ENCODE measurements at places on chromosomes 3 and 15. TPM values are rescaled to one million over a fixed set of nuclear protein-coding genes. Genes with fewer than 3 reads are reported as not detected.

DNA sequence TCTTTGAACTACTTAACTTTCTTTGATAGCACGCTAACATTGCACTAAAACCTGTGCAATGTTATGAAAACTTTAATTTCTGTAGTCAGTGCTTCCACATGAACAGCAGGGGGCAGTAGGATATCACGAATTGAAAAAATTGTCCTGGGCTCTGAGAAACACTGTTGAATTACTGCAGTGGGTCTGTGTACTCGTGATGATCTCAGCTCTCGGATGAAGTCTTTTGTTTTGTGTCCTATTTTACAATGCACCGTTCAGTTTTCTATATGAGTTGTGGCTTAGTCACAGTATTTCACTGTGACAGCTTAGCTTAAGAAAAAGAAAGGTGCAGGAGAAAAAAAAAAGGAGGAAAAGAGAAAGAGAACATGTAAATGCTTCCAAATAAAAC is 141.3 kb upstream of the CCDC54 start:
- H3K4me3 ChIP-seq, result peak overlapping the region; percentile 32
- H3K36me3 ChIP-seq, result no peaks in the 10 kb centered on the region
- no peaks in the 10 kb centered on the region for H3K27me3 ChIP-seq
- peak; percentile 66 for DNase-seq

GRCh38 chr15:91855684-91856489 is 2.4 kb downstream of the SLCO3A1 start:
- peak overlapping the region; percentile 54 for H3K27ac ChIP-seq
- H3K4me1 ChIP-seq, result peaks cover 82% of the 10 kb centered on the region
- H3K36me3 ChIP-seq, result no peaks in the 10 kb centered on the region
- H3K4me3 ChIP-seq, result peak overlapping the region; percentile 7

DNA sequence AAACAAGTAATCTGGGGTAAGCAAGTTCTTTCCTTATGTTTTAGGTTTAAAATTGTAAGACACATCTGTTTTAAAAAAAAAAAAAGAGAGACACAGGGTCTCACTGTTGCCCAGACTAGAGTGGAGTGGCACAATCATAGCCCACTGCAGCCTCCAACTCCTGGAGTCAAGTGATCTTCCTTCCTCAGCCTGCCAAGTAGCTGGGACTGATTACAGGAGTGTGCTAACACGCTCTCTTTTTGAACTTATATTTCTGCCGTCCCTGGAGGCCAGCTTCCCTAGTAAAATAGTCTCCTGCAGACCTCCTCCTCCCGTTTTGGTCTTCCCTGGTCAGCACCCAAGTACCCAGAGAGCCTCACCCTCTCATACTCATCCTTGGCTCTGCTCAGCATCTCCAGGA is 35.5 kb downstream of the DCP1A start:
- H3K27ac ChIP-seq, result no peak overlapping the region
- H3K27me3 ChIP-seq, result no peaks in the 10 kb centered on the region
- H3K36me3 ChIP-seq, result peaks cover 40% of the 10 kb centered on the region
- H3K4me1 ChIP-seq, result no peaks in the 10 kb centered on the region
- H3K4me3 ChIP-seq, result no peak overlapping the region

GRCh38 chr3:101729586-101729985 is 5.2 kb downstream of the CEP97 start:
- no peak for DNase-seq
- peaks cover 38% of the 10 kb centered on the region for H3K36me3 ChIP-seq
- peaks cover 18% of the 10 kb centered on the region for H3K4me1 ChIP-seq
- no peak overlapping the region for H3K4me3 ChIP-seq
- no peak overlapping the region for H3K27ac ChIP-seq

DNA sequence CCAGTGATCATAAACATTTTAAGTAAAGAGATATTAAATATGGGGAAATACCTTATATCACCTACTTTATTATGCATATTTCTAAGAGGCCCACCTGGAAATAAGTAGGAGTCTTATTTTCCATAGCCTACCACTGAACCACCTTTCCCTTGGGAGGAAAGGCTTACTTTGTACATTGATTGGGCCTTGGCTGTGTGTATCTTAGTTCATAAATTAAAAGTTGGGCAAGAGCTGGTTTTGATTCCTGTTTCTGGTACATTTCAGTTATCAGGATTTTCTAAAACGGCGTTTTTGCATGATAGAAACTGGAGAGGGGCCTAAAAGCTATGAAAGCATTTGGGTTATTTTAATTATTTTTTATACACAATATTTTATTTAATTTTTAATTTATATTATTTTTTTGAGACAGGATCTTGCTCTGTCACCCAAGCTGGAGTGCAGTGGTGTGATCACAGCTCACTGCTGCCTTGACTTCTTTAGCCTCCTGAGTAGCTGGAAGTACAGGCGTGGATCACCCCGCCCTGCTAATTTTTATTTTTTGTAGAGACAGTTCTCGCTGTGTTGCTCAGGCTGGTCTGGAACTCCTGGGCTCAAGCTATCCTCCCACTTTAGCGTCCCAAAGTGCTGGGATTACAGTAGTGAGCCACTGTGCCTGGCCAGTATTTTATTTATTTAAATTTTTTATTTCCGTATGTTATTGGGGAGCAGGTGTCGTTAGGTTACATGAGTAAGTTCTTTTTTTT is 2.6 kb downstream of the GMPS start:
- H3K27ac ChIP-seq, result no peak overlapping the region
- H3K4me1 ChIP-seq, result peaks cover 50% of the 10 kb centered on the region
- DNase-seq, result no peak
- no peaks in the 10 kb centered on the region for H3K36me3 ChIP-seq
- no peaks in the 10 kb centered on the region for H3K27me3 ChIP-seq
- H3K4me3 ChIP-seq, result no peak overlapping the region

GRCh38 chr3:131903988-131904415 is 130.8 kb downstream of the CPNE4 start:
- no peaks in the 10 kb centered on the region for H3K36me3 ChIP-seq
- no peak for DNase-seq
- H3K4me3 ChIP-seq, result no peak overlapping the region
- no peaks in the 10 kb centered on the region for H3K4me1 ChIP-seq
- no peaks in the 10 kb centered on the region for H3K27me3 ChIP-seq

- peaks cover 15% of the 10 kb centered on the region for H3K4me1 ChIP-seq
- no peaks in the 10 kb centered on the region for H3K27me3 ChIP-seq
- H3K4me3 ChIP-seq, result no peak overlapping the region
- H3K27ac ChIP-seq, result no peak overlapping the region
These were observed 152.6 kb downstream of the LPP start for GRCh38 chr3:188306435-188307005.

DNA sequence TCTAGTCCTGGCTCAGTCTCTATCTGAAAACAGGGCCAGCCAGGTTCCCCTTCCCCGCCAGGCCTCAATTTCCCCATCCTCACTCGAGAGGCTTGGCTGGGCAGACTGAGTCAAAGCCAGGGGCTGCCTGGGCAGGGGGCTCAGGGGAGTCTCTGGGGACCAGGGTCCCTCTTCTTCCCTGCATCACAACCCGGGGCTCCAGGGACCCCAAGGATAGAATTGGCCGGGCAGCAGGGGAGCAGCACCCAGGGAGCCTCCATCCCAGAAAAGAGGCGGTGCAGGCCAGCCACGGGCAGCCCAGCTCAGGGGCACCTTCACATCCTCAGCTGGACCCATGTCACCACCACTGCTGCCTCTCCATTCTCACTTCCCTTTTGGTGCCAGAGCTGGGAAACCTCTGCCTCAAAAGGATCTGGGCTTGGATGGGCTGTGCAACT is 13.3 kb upstream of the PLXND1 start:
- peaks cover 5% of the 10 kb centered on the region for H3K4me1 ChIP-seq
- H3K27me3 ChIP-seq, result no peaks in the 10 kb centered on the region

DNA sequence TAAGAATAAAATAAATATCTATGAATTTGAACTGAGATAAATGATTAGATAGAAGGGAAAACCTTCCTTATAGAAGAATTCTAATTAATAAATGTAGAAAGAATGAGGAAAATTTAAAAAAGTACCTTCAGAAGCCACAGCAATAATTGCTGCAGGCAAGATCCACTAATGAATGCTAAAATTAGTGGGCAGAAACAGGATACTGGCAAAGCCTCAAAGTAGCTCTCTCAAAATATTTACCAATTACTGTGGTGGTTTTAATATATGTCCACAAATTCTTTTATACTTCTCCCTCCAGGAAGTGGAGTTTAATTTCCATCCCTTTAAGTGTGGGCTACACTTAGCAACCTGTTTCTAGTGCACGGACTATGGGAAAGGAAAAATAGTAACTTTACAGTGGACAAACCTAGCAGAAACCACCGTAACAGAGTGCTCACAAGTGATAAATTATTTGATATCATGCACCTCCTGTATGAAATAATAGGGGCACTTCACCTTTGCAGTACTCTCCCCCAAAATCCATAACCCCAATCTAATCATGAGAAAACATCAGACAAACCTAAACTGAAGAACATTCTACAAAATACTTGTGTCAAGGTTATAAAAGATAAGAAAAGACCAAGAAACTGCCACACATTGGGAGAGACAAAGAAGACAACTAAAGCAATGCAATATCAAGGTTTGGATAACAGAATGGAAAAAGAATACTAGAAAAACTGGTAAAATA is 6.8 kb downstream of the PEAK1 start:
- H3K4me1 ChIP-seq, result peaks cover 11% of the 10 kb centered on the region
- no peak for DNase-seq

DNA sequence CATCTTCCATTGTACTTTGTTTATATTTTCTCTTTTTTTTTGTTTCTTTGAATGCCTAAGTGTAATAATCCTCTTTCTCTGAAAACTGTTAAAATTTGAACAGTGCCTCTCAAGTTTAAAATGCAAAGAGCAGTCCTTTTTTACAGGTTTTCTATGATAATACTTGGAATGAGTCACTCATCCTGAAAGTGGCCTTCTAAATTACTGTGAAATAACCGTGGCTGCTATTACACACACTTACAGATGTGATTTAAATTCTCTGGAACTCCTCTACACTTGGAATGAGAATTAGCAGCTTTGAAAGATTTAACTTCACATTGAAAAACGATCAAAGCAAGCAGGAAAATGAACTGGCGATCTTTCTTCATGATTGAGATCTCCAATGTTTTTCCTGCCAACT is 105.9 kb downstream of the ROBO1 start:
- DNase-seq, result no peak
- no peaks in the 10 kb centered on the region for H3K4me1 ChIP-seq
- H3K27ac ChIP-seq, result no peak overlapping the region
- H3K36me3 ChIP-seq, result no peaks in the 10 kb centered on the region

- H3K36me3 ChIP-seq, result peaks cover 53% of the 10 kb centered on the region
- DNase-seq, result no peak
- no peak overlapping the region for H3K27ac ChIP-seq
- no peaks in the 10 kb centered on the region for H3K27me3 ChIP-seq
These were observed 10.0 kb downstream of the LSG1 start for GRCh38 chr3:194661946-194662345.

DNA sequence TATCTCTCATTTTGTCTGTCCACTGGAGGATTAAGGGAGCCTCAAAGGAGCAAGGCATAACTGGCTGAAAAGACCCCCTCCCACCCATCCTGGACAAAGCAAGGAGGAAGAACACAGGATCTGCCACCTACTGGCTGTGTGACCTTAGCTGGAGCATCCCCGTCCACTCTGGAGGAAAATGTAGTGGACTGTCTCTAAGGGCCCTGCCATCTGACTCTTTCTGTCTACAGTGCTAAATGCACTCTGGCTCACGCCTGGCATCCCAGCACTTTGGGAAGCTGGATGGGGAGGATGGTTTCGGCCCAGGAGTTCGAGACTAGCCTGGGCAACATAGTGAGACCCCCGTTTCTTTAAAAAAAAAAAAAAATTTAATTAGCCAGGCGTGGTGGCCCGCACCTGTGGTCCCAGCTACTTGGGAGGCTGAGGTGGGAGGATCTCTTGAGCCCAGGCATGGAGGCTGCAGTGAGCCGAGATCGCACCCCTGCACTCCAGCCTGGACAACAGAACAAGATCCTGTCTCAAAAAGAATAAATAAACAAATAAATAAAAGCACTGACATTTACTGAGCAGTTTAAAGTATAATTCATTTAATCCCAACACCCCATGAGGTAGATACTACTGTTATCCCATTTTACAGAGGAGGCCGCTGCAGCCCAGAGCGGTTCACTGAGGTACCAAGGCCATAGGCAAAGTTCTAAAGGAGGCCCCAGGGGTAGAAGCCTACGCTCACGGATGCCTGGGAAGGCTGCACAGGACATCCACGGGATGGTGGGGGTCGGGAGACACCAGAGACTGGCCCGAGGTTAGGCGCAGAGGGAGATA is 1.1 kb downstream of the TBC1D2B start:
- H3K27ac ChIP-seq, result peak overlapping the region; percentile 83
- no peaks in the 10 kb centered on the region for H3K27me3 ChIP-seq
- peaks cover 53% of the 10 kb centered on the region for H3K4me1 ChIP-seq
- H3K4me3 ChIP-seq, result peak overlapping the region; percentile 59
- no peak for DNase-seq

GRCh38 chr3:115397433-115397832 is 225.9 kb upstream of the GAP43 start:
- H3K27me3 ChIP-seq, result no peaks in the 10 kb centered on the region
- H3K4me1 ChIP-seq, result no peaks in the 10 kb centered on the region
- DNase-seq, result no peak
- no peaks in the 10 kb centered on the region for H3K36me3 ChIP-seq
- no peak overlapping the region for H3K27ac ChIP-seq
- no peak overlapping the region for H3K4me3 ChIP-seq

GRCh38 chr3:72421126-72421525 is 427.1 kb downstream of the SHQ1 start:
- no peaks in the 10 kb centered on the region for H3K27me3 ChIP-seq
- H3K27ac ChIP-seq, result no peak overlapping the region

DNA sequence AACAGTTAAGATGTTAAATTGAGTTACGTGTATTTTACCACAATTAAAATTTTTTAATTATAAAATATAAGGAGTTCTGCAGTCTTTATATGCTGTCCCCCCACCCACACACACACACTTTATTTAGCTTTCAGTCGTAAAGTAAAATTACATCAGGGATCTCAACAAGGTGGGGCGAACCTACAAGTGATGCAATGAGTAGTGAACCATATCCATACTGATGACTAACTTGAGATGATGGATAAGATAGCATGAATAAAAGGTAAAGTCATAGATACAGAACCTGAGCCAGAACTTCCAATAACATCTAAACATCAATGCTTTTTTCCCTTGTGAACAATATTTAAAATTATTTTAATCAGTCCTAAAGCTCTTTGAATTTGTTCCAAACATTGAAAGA is 77.2 kb downstream of the VPS13C start:
- H3K4me3 ChIP-seq, result no peak overlapping the region
- no peak overlapping the region for H3K27ac ChIP-seq
- DNase-seq, result no peak
- no peaks in the 10 kb centered on the region for H3K27me3 ChIP-seq
- no peaks in the 10 kb centered on the region for H3K4me1 ChIP-seq

- peaks cover 67% of the 10 kb centered on the region for H3K4me1 ChIP-seq
- no peaks in the 10 kb centered on the region for H3K36me3 ChIP-seq
- H3K27me3 ChIP-seq, result no peaks in the 10 kb centered on the region
- no peak for DNase-seq
- no peak overlapping the region for H3K4me3 ChIP-seq
These were observed 10.4 kb downstream of the TNK2 start for GRCh38 chr3:195897853-195898415.

- H3K4me3 ChIP-seq, result no peak overlapping the region
- no peak for DNase-seq
- H3K27ac ChIP-seq, result no peak overlapping the region
- H3K4me1 ChIP-seq, result no peaks in the 10 kb centered on the region
- H3K27me3 ChIP-seq, result no peaks in the 10 kb centered on the region
These were observed 218.0 kb downstream of the ZBBX start for GRCh38 chr3:167162083-167162482.

Gene MGLL
- 2.4 TPM for total RNA-seq

Gene CASR
- total RNA-seq, result 0.03 TPM

Gene ACOX2
- total RNA-seq, result not detected

Gene AGTR1
- not detected for total RNA-seq

Gene WNT5A
- total RNA-seq, result not detected

Gene PARP15
- 74.5 TPM for total RNA-seq
